ENCODE measurements at places on chromosomes 2 and 18.
A peak's percentile ranks its signal among the peaks of the same experiment; 100 is the strongest.

GRCh38 chr2:67054728-67055127 lies 342.4 kb upstream of the ETAA1 start:
- no peak for DNase-seq

- DNase-seq, result no peak
Observed at GRCh38 chr18:32891130-32891529, 118.3 kb upstream of the KLHL14 start.

GRCh38 chr2:151380580-151381235 lies 23.3 kb downstream of the TNFAIP6 start:
- DNase-seq, result no peak

GRCh38 chr2:85889627-85890281 lies 964 bp upstream of the ST3GAL5 start:
- DNase-seq, result no peak

DNA sequence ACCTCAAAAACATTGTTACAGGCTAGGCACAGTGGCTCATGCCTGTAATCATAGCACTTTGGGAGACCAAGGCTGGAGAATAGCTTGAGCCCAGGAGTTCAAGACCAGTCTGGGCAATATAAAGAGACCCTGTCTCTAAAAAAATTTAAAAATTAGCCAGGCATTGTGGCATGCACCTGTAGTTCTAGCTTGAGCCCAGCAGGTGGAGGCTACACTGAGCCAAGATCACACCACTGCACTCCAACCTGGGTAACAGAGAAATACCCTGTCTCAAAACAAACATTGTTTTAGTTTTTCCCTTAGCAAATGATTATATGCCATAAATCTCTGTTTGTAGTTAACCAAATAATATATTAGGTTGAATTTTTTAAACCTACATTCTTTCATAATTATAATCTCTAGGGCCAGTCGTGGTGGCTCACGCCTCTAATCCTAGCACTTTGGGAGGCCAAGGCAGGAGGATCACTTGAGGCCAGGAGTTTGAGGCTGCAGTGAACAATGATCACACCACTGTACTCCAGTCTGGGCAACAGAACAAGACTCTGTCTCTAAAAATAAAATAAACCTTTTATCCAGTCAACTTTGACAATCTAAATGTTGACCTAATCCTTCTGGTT lies 13.3 kb upstream of the CYP20A1 start:
- DNase-seq, result no peak

GRCh38 chr2:241974851-241975592 lies 105.5 kb downstream of the RTP5 start:
- no peak for DNase-seq

- DNase-seq, result peak; percentile 22
Observed at GRCh38 chr2:190404487-190404886, 3.7 kb upstream of the MFSD6 start.

DNA sequence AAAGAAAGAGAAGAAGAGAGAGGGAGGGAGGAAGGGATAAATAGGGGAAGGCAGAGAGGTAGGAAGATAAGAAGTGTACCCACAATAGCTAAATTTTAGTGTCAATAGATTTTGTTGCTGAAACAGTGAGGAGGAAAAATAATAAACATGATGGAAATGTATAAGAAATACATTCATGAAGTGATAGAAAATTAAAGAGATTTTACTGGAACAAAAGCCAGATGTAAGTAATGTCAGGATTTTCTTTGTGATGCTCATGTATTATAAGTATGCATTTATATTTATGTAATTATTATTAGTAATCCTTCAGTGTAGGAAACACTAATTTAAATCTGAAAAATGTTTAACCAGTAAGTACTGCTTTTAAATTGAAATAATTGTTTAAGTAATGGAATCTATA lies 1125.2 kb upstream of the FANCL start:
- DNase-seq, result no peak

- DNase-seq, result no peak
Observed at GRCh38 chr2:46985512-46985911, 69.9 kb upstream of the MCFD2 start.

- DNase-seq, result no peak
Observed at GRCh38 chr2:39215545-39215944, 28.2 kb downstream of the CDKL4 start.

DNA sequence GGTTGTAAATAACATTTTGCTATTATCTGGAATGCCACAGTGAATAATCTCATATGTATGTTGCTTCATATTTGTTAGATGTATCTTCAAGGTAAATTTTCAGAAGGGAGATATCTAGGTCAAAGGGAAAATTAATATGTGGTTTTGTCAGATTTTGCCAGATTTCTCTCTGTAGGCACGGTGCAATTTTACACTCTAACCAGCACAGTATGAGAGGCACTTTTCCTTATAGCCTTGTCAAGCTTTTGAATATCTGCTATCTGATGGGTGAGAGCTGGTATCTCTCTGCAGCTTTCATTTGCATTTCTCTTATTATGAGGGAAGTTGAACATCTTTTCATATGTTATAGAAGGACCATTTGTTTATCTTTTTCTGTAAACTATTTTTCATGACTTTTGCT lies 175.7 kb upstream of the PGAP1 start:
- no peak for DNase-seq

- peak; percentile 14 for DNase-seq
Observed at GRCh38 chr2:202831242-202832220, 40.0 kb downstream of the ICA1L start.

DNA sequence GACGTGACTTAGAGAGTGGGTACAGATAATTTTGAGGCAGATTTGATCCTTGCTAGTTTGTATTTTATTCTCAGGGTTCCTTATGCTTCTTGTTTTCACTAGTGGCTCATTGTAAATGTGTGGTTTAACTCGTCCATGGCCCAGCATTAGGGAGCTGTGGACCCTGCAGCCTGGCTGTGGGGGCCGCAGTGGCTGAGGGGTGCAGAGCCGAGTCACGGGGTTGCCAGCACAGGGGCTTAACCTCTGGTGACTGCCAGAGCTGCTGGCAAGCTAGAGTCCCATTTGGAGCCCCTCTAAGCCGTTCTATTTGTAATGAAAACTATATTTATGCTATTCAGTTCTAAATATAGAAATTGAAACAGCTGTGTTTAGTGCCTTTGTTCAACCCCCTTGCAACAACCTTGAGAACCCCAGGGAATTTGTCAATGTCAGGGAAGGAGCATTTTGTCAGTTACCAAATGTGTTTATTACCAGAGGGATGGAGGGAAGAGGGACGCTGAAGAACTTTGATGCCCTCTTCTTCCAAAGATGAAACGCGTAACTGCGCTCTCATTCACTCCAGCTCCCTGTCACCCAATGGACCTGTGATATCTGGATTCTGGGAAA lies 269.9 kb downstream of the MYT1L start:
- DNase-seq, result no peak

DNA sequence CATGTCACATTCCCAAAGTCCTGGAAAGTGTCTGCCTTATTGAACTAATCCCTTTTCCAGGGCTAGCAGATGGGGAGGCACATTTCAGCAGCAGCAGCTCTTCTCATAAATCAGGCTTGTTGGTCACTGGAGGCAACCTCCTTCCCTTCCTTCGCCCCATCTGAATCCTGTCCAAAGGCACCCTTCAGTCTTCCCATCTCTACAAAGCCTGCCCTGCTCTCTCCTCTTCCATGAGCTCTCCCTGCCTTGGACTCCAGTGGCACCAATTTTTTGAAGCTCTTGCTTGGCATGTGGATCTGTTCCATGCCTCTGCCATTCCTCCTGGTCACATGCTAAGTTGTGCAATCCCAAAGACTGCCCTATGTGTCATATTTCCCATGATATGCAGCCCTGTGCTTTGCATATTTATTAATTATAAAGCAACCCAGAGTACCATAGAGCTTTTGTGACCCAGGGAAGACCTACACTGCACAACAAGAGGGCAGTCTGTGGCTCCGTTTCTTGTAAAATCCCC lies 70.3 kb downstream of the ANTXR1 start:
- no peak for DNase-seq

DNA sequence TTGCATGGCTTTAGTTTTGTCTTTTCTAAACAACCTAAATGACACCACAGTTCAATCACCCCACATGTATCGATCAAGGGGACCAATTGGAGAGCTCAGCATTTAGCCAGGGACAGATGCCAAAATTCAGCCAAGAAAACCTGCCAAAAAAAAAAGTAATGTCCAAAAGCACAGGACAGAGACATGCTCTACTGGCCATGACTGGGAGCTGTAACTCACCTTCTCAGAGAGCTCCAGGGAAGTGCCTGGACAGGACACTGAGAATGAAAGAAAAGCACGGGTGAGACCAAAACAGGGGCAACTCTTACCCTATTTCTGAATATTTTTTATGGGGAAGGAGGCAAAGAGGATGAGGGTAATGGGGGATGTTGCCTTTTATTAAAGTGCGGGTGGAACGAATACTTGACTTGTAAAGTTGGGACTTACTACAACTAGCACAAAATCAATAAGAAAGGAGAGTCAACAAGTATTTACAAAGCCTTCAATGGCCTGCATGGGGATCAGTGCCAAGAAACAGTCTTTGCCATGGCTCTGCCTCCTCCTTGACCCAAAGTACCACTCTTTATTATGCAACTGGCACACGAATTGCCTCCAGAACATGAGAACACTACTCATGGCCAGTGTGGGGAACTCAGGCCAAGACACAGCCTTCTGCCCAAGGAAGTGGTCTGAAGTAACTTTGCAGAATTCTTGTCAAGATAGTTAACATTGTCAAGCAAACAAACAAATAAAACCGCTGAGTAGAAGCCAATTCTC lies 72.9 kb upstream of the HK2 start:
- DNase-seq, result no peak

- DNase-seq, result peak; percentile 15
Observed at GRCh38 chr2:112996635-112997034, 8.6 kb upstream of the IL36A start.

DNA sequence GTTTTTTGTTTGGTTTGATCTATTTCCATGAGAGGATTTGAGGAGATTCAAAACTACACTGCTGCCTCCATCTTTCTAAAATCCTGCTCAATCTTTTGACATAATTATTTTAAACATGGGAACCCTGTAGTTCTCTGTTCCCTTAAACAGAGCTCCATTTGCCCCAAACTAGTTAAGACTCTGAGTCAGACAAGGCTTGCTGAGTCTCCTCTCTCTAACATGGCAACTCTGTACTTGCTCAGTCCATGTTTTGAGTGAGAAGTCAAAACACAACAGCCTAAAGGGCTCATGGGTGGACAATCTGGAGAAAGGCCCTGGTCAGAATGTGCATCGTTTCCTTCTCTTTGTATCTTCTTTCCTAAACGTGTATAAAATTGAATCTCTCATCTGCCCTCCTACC lies 7.1 kb upstream of the STAMBP start:
- no peak for DNase-seq

GRCh38 chr2:85462322-85462721 lies 43.8 kb downstream of the SH2D6 start:
- DNase-seq, result no peak

- no peak for DNase-seq
Observed at GRCh38 chr2:86295066-86295465, 42.4 kb downstream of the REEP1 start.

DNA sequence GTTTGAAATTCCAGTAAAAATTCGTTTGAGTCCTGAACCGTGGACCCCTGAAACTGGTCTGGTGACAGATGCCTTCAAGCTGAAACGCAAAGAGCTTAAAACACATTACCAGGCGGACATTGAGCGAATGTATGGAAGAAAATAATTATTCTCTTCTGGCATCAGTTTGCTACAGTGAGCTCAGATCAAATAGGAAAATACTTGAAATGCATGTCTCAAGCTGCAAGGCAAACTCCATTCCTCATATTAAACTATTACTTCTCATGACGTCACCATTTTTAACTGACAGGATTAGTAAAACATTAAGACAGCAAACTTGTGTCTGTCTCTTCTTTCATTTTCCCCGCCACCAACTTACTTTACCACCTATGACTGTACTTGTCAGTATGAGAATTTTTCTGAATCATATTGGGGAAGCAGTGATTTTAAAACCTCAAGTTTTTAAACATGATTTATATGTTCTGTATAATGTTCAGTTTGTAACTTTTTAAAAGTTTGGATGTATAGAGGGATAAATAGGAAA lies 80.7 kb downstream of the ACSL3 start:
- DNase-seq, result no peak

- no peak for DNase-seq
Observed at GRCh38 chr2:203934711-203935438, 1.7 kb upstream of the ICOS start.

Measured in stimulated activated CD4-positive, alpha-beta T cell treated with anti-CD3 and anti-CD28 coated beads, Interleukin-15, amount 100 ng/mL, for 48 hours (primary cell).